ENCODE measurements at places on chromosomes 13 and 19.

DNA sequence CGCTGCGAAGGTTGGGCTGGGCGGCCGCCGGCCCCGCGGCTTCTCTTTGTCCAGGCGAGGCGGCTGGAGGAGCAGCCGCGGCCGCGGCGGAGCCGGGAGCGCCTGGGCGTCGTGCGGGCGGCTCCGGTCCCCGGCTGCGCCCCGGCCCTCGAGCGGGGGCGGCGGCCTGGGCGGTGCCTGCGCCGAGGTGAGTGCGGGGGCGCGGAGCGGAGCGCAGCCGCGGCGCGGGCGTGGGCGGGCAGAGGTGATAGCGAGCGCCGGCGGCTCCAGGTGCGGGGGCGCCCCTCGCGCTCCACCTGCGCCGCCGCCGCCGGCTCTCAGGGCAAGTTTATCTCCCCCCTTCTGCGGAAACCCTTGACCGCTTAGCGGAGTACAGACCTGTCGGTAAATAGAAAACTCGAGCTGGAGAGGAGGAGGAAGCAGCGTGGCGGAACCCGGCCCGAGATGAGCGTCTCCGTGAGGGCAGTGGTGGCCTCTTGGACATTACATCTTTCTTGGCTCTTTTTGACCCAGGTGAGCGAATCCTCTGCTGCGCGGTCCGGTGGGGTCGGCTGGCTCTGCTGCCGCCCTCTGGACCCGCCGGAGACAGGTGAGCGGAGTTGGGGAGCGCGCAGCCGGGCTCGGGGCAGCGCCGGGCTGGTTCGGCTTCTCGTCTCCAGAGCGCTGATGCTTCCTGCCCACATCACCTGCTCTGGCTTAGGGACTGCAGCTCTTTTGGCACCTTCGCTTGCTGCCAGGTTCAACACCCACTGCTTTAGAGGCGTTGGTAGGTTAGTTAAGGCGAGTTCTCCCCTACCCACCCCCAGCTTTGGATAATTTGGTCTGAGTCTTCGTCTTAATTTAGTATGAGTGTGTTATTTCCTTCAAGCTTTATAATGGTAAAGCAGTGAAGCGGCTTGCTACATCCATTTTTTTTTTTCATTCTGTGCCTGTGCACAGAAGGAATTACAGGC, at the start of gene MTUS2:
Gene MTUS2, plus strand, starts transcription at position 241 of the 953 bp plus-strand sequence.
- peak; percentile 39 for DNase-seq

DNA sequence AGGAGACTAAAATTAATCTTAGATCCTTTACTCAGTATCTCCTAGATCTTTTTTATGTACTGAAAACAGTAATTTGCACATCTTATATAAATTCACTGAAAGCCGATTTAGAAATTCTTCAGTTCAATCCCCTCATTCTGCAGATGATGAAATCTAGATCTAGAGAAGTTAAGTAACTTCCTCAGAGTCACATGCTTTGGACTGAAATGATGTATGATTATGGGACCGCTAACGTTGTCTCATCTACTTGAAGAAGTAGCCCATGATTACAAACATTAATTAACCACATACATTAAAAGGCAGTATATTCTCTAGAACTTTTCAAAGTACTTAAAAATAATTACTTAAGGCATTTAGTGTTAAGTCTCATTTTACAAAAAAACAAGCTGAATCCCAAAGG, 37.8 kb downstream of the ELF1 start:
- DNase-seq: no peak

GRCh38 chr13:26967119-26968038, 204.2 kb downstream of the USP12 start:
- DNase-seq: no peak

GRCh38 chr19:13077240-13077639, 25.4 kb downstream of the LYL1 start:
- no peak for DNase-seq

DNA sequence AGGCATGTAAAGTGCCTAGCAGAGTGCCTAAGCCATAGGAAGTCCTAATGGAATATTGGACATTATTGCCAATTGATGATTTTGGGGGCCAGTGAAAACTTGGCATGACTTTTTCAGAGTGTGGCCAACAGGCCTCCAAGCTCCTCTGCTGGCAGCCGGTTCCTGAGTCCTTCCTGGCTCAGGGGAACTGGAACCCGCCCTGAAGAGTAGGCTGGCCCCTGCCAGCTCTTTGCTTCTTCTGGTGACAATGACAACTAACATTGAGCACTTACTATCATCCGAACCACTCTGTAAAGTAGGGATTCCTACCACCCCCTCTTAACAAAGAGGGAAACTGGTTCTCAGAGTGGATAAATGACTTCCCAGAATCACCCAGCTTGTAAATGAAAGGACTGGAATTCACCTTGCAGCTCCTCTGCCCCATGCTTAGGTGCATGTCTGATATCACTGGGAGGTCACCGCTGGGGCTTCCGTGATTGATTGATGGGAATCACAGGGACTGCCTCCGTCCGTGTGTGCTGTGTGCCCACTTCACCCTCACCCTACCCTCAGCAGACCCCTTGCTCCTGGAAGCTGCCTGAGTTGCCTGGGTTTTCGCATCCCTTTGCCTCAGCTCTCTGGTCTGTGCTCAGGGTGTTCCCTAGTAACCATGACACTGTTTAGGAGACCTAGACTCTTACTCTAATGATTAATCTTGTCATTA, 50.6 kb downstream of the TNFRSF19 start:
- no peak for DNase-seq

All from activated naive CD8-positive, alpha-beta T cell treated with anti-CD3 and anti-CD28 coated beads for 36 hours (primary cell).